ENCODE measurements at places on chromosomes 6 and 20.

- DNase-seq: no peak
Observed at GRCh38 chr20:7924692-7925091, 15.6 kb downstream of the HAO1 start.

DNA sequence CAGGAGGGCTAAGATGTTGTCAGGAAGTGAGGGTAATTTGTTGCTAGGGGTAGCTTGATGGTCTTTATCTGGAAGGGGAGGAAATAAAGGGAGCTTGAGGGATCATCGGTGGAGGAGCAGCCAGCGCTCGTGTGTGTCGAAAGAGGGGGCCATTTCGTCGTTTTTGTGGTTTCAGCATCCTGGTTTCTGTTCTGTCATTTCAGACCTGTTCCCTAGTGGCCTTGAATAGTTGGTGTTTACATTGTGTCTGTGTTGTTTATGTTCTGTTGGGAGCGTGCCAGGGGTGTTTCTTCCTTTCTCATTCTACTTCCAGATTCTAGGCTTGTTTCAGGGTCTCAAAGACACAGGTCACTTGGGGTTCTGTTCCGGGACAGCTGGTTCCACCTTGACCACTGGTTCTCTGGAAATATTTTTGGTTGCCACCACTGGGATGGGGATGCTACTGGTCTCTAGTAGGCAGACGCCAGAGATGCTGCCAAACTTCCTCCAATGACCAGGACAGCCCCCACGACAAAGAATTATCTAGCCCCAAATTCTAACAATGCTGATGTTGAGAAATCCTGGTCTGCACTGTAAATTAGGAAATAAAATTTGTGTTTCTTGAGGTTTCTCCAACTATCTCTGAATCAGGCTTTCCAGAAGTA is 113.9 kb upstream of the NAA20 start:
- no peak for DNase-seq

DNA sequence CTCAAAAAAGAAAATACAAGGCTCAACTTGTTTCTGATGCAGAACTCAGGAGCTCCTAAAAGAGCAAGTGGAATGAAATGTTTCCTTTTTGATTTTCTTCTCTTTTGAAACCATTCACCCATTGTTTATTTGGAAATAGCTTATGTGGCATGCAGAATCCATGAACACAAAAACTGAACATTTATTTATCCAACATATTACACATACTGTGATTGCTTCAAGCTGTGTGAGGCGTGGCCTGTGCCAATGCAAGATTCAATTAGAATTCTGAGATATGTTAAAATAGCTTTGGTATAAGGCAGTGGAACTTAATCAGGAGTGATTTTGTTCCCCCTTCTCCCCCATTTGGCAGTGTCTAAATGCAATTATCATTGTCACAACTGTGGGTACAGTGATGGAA is 45.9 kb upstream of the CARMIL1 start:
- DNase-seq: no peak

DNA sequence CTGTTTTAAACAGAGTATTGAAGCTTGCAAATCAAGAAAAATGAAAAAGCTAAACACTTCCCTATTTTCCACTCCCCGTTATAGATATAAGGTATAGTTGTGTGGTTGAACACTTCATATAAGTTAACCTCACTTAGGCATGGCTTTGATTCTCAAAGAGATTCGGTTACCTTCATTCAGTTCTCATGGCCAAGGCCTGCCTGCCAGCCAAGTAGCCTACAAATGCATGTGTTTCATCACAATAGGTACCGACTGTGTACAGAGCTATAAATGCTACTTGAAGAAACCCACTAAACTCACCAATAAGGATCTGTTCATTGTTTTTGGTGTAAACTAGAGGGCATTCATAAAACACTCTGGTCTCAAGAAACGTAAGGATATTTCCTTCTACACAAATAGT is 27.8 kb downstream of the PM20D2 start:
- no peak for DNase-seq

GRCh38 chr20:47795214-47795907 is 10.1 kb upstream of the SULF2 start:
- DNase-seq: no peak

- DNase-seq: no peak
Observed at GRCh38 chr6:125340991-125341390, 39.2 kb upstream of the HDDC2 start.

- no peak for DNase-seq
Observed at GRCh38 chr6:116512111-116512559, 696 bp downstream of the CALHM5 start.
